Osteocyte (in vitro differentiated cells): ENCODE measurements at places on chromosomes 5 and 9. TPM values are rescaled to one million over a fixed set of nuclear protein-coding genes. Genes with fewer than 3 reads are reported as not detected.

DNA sequence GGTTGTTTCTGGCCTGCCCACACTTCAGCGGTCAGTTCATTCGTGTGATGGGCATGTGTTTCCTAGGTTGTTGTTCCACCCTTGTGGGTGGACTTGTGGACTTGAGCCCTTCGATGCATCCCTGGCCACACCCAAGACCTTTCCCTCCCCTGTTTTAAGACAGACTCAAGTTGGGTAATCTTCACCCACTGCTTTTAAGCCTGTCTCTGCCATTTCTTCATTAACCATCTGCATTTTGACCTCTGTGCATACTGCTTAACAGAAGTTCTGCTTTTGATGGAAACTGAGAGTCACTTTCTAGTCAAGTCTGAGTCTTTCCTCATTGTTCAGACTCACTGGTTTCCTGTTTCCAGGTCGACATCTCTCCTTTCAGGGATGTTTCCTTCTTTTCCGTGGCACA lies 233.7 kb downstream of the ARHGEF28 start:
- DNase-seq = no peak
- H3K27me3 ChIP-seq = no peaks in the 10 kb centered on the region
- H3K36me3 ChIP-seq = peaks cover 37% of the 10 kb centered on the region

GRCh38 chr5:83312663-83313062 lies 158.9 kb upstream of the VCAN start:
- DNase-seq = no peak
- peaks cover 12% of the 10 kb centered on the region for H3K4me1 ChIP-seq
- H3K27me3 ChIP-seq = no peaks in the 10 kb centered on the region
- no peak overlapping the region for H3K27ac ChIP-seq
- no peak overlapping the region for H3K4me3 ChIP-seq

DNA sequence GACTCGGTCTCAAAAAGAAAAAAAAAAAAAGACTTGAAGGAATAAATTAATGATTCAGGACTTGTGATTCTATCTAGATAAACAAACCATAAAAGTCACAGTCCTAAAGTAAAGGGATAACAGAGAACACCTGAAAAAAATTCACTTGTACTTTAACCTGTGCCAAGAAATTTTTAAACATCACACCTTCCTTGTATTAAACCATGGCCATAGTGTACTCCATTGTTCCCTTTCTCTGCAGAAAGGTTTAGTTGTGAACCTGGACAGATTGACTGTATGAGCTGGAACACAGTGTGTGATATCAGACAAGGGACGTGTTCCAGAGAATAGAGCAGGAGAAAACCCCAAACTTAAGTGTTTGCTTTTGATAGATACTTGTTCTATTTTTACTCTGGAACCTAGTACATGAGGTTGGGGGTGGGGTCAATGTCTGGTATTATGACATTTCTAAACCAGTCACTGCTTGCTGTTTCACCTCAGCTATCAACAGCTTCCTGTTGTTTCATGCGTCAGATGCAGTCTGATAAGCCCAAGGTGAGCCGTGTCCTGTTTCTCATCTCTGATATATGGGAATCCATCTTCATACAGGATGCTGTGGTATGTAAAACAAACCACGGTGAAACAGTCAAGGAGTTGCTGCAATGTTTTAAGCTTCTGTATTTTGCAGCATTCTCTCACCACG lies 62.5 kb upstream of the ITGA1 start:
- H3K36me3 ChIP-seq = no peaks in the 10 kb centered on the region
- H3K27ac ChIP-seq = no peak overlapping the region
- DNase-seq = no peak
- H3K4me1 ChIP-seq = peaks cover 33% of the 10 kb centered on the region

GAPT gene
- total RNA-seq = not detected in 2 replicates

DNA sequence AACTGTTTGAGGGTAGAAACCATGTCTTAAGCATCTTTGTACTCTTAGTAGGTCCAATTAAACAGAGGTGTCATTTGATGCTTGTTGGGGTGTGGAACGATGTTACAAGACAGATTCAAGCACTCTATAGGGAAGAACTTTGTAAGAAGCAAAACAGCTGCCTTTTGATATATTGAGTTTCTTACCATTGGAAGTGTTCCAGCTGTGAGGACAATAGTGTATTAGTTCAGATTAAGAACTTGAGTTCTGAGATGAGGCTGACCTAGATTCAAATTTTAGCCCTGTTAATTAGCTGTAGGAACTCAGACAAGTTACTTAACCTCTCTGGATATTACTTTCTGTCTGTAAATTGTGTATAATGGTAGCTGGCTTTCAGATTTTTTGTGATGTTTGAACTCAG lies 19.6 kb upstream of the ZNF462 start:
- H3K27ac ChIP-seq = no peak overlapping the region
- no peaks in the 10 kb centered on the region for H3K4me1 ChIP-seq
- H3K36me3 ChIP-seq = no peaks in the 10 kb centered on the region
- no peak for DNase-seq

GRCh38 chr9:134489621-134490408 lies 151.8 kb upstream of the COL5A1 start:
- no peak for DNase-seq
- H3K36me3 ChIP-seq = no peaks in the 10 kb centered on the region
- no peak overlapping the region for H3K27ac ChIP-seq
- H3K27me3 ChIP-seq = no peaks in the 10 kb centered on the region
- no peak overlapping the region for H3K4me3 ChIP-seq

PDGFRB gene
- total RNA-seq = 1,093 and 1,131 TPM in 2 replicates

ENTPD2 gene
- total RNA-seq = 0.46 TPM in 1 of 2 replicates, not detected in the other

GRCh38 chr9:80605129-80605528 lies 1033.4 kb downstream of the TLE4 start:
- no peaks in the 10 kb centered on the region for H3K27me3 ChIP-seq
- H3K36me3 ChIP-seq = no peaks in the 10 kb centered on the region
- H3K4me3 ChIP-seq = no peak overlapping the region
- H3K4me1 ChIP-seq = peaks cover 10% of the 10 kb centered on the region
- DNase-seq = no peak

C5 gene
- total RNA-seq = 6.3 and 7.6 TPM in 2 replicates

AMACR gene
- total RNA-seq = 12.8 and 13.0 TPM in 2 replicates

OMD gene
- total RNA-seq = 27.2 and 31.1 TPM in 2 replicates

- peak overlapping the region; percentile 41 for H3K4me3 ChIP-seq
- peaks cover 71% of the 10 kb centered on the region for H3K4me1 ChIP-seq
- no peaks in the 10 kb centered on the region for H3K27me3 ChIP-seq
- peak overlapping the region; percentile 93 for H3K27ac ChIP-seq
- DNase-seq = no peak
Measured at GRCh38 chr5:180799902-180800801, 2.5 kb downstream of the MGAT1 start.

- peak overlapping the region; percentile 47 for H3K27ac ChIP-seq
- no peak for DNase-seq
- H3K4me1 ChIP-seq = peaks cover 14% of the 10 kb centered on the region
- peaks cover 15% of the 10 kb centered on the region for H3K27me3 ChIP-seq
Measured at GRCh38 chr9:126915846-126916543, 1.4 kb downstream of the RALGPS1 start.

DNA sequence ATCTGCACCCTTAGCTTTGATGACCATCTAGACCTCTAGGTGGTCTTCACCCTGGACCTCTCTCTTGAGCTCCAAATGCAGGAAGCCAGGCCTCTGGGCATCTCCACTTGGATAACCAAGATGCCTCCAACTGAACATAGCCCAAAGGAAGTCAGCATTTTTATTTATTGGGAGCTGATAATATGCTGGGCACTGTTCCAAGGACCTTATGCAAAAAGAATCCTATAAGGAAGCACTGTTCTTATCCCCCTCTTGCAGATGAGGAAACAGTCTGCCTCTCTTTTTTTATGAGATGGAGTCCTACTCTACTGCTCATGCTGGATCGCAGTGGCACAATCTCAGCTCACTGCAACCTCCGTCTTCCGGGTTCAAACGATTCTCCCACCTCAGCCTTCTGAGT lies 219.9 kb downstream of the CDK5RAP2 start:
- no peak overlapping the region for H3K4me3 ChIP-seq
- no peak for DNase-seq
- no peaks in the 10 kb centered on the region for H3K27me3 ChIP-seq
- no peaks in the 10 kb centered on the region for H3K36me3 ChIP-seq

DNA sequence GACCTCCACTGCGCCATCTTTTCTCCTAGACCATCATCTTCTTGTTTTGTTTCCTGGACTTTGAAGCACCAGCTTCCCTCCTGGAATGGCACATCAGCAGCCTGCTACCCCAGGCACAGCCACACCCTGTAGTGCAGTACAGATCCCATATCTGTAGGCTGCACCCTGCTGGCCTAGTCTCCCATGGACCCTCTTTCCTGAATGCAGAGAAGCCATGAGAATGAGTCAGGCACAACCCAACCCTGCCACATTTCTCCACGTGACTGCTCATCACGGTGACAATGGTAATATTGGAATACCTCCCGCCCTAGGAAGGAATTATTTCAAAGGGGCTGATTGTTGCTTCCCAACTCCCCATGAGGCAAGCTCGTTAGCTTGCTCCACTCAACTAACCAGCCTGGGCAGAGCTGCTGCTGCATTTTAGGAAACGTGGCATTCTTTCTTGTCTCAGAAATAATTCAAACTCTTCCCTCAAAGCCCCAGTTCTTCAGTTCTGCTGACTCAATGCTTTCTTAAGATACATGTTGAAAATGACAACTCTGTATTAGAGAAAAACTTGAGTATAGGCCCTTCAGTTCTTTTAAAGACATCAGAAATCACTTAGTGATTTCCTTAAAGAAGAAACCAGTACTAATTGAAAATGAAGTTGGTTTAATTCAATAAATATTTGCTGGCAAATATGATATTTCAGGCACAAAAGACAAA lies 328.1 kb downstream of the MLLT3 start:
- peak; percentile 17 for DNase-seq
- no peak overlapping the region for H3K4me3 ChIP-seq

DNA sequence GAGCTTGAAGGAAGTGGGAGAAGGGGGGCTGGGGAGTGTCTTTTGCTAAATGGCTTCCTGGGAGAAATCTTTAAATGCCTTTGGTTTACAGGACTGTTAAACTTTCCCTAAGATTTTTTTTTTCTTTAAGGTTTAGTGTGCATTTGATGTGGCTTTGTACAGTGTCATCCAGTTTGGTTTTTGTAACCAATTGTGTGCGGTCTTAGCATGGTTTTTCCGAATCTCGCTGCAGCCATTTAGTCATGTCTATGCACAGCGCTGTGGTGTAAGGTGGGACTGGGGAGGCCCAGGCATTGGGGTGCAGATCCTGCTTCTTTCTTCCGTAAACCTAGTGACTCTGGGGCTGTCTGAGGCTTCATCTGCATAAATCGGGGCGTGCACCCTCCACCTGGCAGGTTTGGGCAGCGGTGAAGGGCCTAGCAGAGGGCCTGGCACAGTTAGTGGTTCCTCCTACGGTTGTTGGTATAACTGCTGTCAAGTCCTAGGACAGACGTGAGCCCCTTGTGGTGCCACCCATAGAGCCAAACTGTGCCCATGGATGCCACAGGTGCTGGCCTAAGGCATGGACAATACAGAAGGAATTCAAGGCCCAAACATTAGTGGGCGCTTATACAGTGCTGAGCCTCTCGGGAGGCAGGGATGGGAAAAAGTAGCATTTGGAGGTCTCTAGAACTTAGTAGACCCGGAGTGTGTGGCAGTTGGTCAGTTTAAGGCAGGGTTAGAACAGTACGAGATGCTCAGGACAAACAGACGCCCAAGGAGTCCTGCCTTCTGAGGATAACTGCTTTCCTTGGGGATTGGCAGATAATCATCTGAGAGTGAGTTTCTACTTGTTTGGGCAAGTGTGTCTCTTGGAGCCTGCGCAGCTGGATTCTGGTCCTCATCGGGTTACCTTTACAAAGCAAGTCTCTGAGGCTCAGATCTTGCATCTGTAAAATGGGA lies 1.5 kb downstream of the PRRC2B start:
- H3K27ac ChIP-seq = peak overlapping the region; percentile 96
- DNase-seq = no peak
- peaks cover 53% of the 10 kb centered on the region for H3K4me1 ChIP-seq
- H3K36me3 ChIP-seq = no peaks in the 10 kb centered on the region
- no peaks in the 10 kb centered on the region for H3K27me3 ChIP-seq
- H3K4me3 ChIP-seq = peak overlapping the region; percentile 91

DNA sequence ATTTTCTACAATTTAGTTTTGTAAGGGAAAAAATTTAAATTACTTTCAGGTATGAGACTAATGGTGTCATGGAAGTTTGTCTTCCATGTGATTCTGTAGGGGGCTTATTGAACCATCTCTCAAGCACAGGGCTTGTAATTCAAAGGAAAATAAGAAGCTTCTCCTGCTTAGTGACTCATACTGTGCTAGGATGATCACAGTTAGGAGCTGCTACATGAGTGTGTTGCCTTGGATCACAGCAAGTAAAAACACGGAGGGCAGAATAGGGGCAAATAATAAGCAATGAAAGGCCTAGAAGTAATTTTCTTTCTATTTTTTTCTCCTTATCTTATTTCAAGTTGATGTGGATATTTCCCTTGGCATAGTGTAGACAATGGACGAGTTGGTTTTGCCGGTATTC lies 28.9 kb downstream of the TMEM167A start:
- H3K27me3 ChIP-seq = no peaks in the 10 kb centered on the region
- no peak overlapping the region for H3K27ac ChIP-seq
- peaks cover 19% of the 10 kb centered on the region for H3K36me3 ChIP-seq
- H3K4me3 ChIP-seq = no peak overlapping the region

DNA sequence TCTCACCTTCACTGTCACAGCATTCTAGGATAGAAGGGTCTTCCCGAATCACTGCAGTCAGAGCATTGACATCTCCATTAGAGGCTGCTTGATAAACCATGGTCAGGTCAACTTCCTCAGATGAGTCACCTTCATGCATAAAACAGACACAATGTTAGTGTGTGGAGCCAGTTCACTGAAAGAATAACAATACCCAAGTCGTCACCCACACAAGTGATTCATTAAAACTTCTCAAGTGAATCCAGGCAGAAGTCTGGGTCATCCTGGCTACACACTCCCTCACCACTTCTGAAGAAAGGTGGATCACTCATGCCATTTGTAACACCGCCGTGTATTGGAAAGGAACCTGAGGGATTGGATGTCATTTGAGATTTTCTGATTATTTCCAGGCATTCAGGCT lies 49.6 kb downstream of the ANKRD55 start:
- H3K4me1 ChIP-seq = peaks cover 7% of the 10 kb centered on the region
- no peaks in the 10 kb centered on the region for H3K27me3 ChIP-seq
- H3K27ac ChIP-seq = no peak overlapping the region
- H3K4me3 ChIP-seq = no peak overlapping the region

CAMK2A gene
- total RNA-seq = not detected in 2 replicates

INSL6 gene
- not detected in 2 replicates for total RNA-seq
